ENCODE measurements at places on chromosomes 3 and 15.
A peak's percentile ranks its signal among the peaks of the same experiment; 100 is the strongest.

- no peak for DNase-seq
These were observed 154.7 kb downstream of the SV2B start for GRCh38 chr15:91254766-91255165.

- no peak for DNase-seq
These were observed 1469.4 kb upstream of the GBE1 start for GRCh38 chr3:83230841-83231240.

DNA sequence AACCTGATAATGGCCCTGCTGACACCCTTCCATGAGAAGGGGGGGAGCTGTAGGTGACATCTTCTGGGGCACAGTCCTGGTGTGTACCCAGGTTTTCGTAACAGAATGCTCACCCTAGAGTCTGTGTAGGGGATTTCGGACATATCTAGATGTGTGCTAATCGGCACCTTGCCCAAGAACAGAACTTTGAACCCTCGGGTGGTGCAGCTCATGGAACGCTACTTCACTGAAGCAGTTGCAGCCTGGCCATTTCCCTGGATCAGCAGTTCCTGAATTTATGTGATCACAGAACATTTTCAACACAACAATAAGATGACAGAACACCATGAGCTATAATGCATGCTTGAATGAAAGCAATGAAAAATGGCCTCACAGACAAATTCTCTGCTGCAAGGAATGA lies 57.5 kb upstream of the MUC13 start:
- no peak for DNase-seq

GRCh38 chr3:17175187-17175807 lies 290.5 kb downstream of the PLCL2 start:
- DNase-seq: peak; percentile 68

DNA sequence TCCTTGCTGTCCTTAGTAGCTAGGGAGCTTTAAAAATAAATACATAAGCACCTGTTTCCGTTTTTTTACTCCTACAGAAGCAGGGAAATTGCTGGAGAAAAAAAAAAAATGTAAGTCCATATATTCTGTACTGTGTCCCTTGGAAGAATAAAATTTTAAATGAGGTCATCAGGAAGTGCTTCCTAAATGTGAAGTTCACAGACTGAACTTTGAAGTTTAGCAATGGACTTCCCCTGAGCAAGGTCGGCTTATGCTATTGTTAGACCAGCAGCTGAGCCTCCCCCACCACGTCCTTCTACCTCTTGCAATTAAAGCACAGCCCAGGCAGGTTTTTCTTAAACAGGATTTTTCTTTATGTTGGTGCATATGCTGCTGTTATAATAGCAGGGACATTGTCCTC lies 26.3 kb downstream of the LIPC start:
- DNase-seq: no peak

GRCh38 chr15:99435113-99435695 lies 130.6 kb upstream of the MEF2A start:
- DNase-seq: no peak

DNA sequence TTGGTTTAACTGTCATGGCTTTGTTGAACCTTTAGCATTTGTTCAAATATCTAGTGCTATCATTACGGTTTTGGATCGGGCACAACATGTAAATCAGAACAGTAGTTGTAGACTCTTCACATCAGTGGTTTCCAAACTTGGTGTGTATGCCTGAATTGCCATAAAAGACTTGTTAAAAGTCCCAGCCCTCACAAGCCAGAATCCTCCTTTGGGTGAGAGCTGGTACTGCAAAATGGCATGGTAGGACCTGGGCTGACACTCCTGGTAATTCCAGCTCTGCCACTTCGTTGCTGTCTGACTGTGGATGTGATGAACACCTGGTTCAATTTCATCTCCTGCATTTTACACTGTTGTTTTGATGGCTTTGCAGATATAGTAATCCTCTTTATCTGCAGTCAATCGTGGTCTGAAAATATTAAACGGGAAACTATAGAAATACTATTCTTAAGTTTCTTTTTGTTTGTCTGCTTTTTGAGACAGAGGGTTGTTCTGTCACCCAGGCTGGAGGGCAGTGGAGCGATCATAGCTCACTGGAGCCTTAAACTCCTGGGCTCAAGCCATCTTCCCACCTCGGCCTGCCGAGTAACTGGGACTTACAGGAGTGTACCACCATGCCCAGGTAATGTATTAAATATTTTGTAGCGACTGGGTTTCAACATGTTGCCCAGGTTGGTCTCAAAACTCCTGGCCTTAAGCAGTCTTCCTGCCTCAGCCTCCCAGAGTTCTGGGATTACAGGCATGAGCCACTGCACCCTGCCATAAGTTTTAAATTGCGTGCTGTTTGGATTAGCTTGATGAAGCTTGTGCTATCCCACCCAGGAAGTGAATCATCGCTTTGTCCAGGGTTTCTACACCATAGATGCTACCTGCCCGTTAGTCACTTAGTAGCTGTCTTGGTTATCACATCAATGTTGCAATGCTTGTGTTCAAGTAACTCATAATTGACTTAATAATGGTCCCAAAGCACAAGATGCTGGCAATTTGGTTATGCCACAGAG lies 61.6 kb downstream of the RAB7A start:
- peak; percentile 59 for DNase-seq

DNA sequence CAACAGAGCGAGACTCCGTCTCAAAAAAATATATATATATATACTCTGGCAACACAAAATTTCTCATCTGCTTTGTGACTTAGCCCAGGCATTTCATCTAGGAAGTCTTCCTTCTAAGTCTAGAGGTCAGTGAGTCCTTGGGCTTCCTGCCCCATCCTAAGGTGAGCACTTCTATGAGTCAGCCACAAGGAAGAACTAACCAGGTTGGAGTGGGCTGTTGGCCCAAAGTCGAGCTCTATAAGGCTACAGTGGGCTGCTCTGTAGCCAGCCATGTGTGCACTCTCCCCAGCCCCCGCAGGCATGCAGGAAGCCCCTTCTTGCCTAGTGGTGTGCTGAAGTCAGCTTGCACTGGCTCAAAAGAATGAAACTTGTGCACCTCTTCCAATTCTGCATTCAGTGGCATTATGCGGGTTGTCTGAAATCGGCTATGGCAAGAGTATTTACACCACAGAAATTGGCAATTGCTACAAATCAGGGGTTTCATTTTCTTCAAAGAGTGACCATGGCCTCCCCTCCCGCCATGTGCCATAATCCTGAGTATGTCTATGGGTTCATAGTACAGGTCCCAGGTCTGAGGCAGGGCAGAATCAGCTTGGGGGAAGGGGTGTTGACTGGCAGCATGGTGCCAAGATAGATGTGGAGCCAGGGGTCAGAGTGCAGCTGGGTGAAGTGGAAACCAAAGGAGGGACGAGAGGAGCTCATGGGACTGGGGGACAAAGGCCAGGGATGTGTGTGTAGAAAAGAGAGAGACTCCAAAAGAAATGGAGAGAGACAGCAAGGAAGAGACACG lies 22.0 kb upstream of the LOXL1 start:
- no peak for DNase-seq

GRCh38 chr15:66756295-66756694 lies 54.3 kb downstream of the SMAD6 start:
- DNase-seq: no peak

DNA sequence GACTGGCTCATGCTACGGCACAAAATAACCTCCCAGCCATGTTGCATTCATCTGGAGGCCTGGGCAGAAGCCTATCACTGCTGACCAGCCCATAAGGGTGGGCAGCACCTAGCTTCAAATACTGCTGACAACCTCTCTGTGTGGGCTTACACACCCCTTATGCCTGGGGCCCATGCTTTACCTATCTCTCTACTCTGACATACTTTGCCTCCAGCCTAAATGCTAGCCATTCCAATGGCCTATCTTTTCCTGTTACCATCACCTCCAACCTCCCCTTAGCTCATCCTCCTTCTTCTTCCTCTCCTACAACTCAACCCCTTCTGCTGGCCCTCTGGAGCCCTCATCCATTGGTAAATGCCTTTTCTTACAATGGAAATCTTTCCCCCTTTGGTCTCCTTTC lies 41.0 kb upstream of the PPP2R3A start:
- DNase-seq: no peak

DNA sequence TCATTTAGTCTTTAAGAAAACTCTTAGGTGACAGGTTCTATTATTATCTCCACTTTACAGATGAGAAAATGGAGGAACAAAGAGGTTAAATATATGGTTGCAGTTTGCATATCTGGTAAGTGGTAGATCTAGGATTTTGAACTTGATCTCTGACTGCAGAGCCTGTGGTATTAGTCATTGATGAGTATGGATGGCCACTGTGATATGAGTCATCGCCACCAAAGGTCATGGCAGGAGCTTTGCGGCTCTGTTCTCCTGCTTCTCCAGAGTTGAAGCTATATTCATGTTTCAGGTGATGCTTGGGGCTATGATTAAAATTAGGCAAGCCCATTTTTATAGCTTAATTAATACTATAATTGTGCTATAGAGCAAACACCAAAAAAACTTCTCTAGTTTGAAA lies 306.2 kb upstream of the DPPA4 start:
- DNase-seq: peak; percentile 69

- DNase-seq: no peak
These were observed 7.2 kb upstream of the MGLL start for GRCh38 chr3:127829537-127829936.

DNA sequence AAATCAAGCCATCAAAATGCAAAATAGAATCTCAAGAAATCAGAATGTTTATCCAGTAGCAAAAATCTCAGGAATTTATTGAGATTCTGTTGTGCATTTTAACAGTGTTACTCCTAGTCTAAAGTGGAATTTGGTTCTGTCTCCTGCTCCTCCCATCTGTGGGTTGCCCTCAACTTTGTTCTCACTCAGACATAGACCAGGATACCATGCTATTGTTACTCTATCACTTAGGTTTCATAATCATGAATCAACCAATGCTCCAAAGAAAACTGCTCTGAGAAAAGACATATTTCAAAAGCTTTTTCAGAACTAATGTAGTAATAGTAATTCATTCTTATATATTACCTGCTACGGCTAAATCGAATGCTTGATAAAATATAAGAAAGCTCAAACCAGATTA lies 274.7 kb downstream of the RBMS3 start:
- no peak for DNase-seq

GRCh38 chr3:31624083-31624709 lies 91.5 kb downstream of the STT3B start:
- no peak for DNase-seq

DNA sequence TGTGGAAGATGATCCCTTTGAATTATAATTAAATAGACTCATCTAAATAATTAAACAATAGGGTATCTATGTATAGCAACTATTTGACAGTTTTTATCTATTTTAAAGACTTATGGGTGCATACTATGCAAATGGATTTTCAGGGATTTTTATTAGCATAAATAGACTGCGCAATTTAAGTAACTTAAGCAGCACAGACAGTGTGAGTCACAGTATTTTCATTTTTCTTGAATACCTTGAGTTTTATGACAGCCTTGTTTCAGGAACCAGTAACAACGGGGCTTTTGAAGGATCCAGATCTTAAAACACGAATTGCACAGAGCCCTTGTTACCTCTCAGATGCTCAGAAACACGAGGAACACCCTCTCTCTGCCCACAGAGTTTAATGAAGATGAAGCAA lies 175.5 kb upstream of the CD96 start:
- DNase-seq: no peak

DNA sequence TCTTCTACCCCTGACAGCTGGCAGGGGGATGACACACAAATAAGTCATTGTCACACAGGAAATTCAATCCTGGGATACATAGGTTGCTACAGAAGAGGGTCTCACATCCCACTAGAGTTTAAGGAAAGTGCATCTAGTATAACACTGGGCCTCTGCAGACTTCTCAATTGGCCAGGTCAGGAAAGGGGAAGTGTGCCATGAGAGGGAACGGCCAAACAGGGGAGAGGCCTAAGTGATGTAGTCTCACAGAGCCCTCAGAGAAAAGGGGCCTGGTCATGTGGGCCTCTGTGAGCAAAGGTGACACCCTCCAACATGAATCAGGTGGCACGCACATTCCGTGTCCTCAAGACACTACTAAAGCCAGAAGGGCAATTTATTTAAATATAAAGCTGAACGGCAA lies 11.2 kb downstream of the ZXDC start:
- no peak for DNase-seq

GRCh38 chr15:64949383-64950186 lies 37.9 kb downstream of the ANKDD1A start:
- no peak for DNase-seq

GRCh38 chr15:88835119-88835518 lies 31.9 kb downstream of the ACAN start:
- DNase-seq: no peak

GRCh38 chr15:82047453-82048400 lies 1.9 kb upstream of the MEX3B start:
- no peak for DNase-seq

DNA sequence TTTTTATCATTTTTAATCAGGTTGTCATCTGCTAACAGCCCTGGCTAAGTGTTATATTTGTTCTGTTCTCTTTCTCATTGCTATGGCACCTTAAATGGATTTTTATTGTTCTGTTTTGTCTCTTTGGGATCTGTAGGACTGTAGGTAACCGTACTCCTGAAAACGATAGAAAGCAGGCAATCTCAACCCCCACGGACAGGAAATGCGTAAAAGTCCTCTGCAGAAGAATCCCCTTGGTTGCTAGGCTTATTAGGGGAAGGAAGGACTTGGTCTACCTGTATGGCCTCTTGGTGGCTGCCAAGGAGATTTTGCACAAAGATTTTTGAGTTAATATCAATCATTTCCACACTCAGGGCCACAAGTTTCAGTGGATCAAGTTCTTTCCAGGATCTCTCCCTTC lies 571.9 kb upstream of the ZNF385D start:
- DNase-seq: no peak

- peak; percentile 69 for DNase-seq
These were observed 95.1 kb downstream of the LRIG1 start for GRCh38 chr3:66405701-66406091.

GRCh38 chr15:64263567-64263966 lies 92.4 kb downstream of the CSNK1G1 start:
- no peak for DNase-seq

DNA sequence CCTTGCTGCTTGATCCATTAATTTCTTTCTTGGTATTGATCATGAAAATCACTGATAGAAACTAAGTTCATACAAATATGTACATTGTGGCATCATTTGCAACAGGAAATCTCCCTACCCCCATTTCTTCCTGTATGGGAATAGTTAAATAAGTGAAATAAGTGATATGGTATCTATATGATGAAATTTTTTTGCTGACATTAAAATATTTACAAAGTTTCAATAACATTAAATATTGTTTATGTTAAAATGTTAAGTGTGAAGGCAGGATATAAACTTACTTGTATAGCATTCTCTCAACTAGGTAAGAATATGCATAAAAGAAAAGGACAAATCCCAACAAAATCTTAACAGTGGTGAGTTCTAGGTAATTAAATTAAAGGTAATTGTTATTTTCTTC lies 60.1 kb upstream of the ETV5 start:
- DNase-seq: no peak

GRCh38 chr3:65313666-65314065 lies 625.9 kb upstream of the ADAMTS9 start:
- DNase-seq: no peak

DNA sequence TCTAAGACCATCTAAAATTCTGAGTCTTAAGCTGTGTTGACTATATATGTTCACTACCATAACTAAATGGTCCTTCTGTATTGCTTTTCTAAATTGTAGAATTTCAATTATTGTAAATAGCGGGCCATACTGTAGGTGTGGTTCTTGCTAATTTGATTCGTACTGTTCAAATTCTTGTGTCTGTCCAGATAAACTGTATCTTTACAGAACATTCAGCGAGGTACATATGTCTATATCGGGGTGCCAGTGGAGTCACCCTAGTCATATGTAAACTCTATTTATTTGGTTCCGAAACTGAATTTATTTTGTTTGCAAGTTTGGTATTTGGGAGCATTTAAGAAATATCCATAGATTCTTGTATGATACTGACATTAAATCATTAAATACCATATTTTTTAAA lies 69.0 kb downstream of the IGF1R start:
- no peak for DNase-seq

Data from HS-5 (cell line).